Mesothelial cell of epicardium (in vitro differentiated cells): ENCODE measurements at places on chromosomes 16 and 17.
A peak's percentile ranks its signal among the peaks of the same experiment; 100 is the strongest.

DNA sequence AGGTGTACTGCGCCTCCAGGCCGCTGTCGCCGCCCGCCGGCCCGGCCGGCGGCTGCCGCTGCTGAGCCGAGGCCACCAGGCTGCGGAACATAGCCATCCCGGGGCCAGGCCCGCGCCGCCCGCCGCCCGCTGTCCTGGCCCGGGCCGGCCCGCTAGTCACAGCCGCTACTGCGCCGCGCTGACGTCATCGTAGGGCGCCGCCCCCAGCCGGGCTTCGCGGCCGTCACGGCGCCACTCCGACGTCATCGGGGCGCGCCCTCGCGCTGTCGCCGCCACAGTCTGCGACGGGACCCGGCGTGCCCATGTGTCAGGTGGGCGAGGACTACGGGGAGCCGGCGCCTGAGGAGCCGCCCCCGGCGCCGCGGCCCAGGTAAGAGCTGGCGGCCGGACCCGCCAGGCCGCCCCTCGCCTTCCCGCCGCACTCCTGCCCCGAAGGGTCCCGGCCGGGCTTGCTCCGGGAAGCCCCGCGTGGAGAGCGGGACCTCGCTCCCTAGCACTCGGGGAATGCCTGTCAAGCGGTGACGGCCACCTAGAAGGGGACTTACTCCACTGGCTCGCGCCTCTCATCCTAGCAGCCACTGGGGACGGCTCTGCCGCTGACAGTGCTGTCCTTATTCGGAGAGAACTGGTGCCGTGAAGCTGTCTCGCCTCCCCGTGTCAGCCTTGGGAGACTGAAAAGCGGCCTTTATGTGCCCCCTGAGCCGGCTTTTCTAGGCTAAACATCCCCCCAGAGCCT is at the start of the genes CTU2 and RNF166:
Gene CTU2 (plus strand): TSS at position 275 of the 736 bp plus-strand sequence. CDS start 28 bp downstream, at position 303.
Gene RNF166 (minus strand): TSS at position 180 of the 736 bp plus-strand sequence. CDS start 83 bp downstream, at position 97.
- peak; percentile 93 for DNase-seq

DNA sequence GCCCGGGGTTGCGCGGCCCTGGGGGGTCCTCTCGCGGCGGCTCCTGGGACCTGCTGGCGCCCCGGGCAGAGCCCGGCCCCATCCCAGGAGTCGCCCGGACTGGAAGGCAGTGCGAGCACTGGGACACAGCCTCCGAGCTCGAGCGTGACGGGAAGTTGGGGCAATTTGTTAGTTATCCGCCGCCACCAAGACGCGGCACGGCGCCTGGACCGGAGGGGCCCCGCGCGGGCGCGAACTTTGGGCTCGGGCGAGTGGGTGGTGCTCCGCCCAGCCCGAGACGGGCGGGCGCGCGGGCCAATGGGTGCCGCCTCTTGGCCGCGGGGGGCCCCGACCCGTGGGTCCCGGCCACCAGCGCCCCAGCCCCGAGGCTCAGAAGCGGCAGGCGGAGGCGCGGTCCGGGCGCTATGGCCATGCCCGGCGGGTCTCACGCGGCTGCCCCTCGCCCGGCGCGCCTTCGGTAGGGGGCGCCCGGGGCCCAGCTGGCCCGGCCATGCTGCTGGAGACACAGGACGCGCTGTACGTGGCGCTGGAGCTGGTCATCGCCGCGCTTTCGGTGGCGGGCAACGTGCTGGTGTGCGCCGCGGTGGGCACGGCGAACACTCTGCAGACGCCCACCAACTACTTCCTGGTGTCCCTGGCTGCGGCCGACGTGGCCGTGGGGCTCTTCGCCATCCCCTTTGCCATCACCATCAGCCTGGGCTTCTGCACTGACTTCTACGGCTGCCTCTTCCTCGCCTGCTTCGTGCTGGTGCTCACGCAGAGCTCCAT is at the start of gene ADORA2B:
Gene ADORA2B (plus strand): TSS at position 372 of the 768 bp plus-strand sequence. CDS start 119 bp downstream, at position 491.
- peak; percentile 32 for DNase-seq

GRCh38 chr16:54475019-54475601 is 188.5 kb upstream of the IRX3 start:
- DNase-seq: no peak

DNA sequence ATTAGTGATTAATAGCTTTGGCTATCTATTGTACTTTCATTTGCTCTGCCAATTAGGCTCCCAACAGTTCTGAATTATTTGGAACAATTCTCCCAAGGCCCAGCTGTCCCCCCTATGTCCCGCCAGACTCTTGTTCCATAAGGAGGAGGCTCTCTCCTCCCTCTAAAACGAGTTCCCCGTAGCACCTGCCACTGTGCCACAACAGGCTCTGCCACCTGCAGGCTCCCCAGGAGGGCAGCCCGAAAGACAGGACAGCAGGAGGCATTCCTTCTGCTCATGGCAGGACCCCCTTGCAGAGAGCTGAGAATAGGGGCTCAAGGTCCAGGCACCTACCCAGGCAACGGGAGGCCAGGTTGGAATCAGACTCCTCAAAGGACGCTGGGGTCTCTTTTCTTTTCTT is 9.0 kb downstream of the PITPNM3 start:
- no peak for DNase-seq

- DNase-seq: no peak
These were observed 44.1 kb upstream of the RBFOX3 start for GRCh38 chr17:79654960-79655382.
